ENCODE measurements at places on chromosomes 6 and 20.

DNA sequence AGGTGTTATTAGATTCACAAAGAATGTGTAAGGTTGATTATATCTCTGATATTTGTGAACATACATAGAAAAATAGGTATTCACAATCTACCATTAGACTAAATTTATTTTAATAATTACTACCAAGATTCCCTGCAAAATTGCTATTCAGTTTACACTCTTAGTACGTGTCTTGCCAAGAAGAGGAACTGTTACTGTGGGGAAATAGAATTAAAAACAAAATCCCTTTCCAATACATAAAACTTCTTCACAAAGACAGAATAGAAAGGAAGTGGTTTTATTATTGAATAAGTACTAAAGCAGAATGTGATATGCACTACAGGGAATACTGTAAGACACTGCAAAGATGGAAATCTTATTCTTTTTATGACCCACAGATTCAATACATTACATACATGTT lies 17.0 kb downstream of the RAB32 start:
- DNase-seq = no peak

- DNase-seq = no peak
These were observed 16.1 kb upstream of the STK38 start for GRCh38 chr6:36563237-36563927.

- DNase-seq = no peak
These were observed 4.7 kb downstream of the OR2B3 start for GRCh38 chr6:29082457-29082856.

- peak; percentile 86 for DNase-seq
These were observed 4.3 kb upstream of the CEBPB start for GRCh38 chr20:50186151-50186885.

- DNase-seq = no peak
These were observed 17.7 kb upstream of the RIPOR3 start for GRCh38 chr20:50708845-50709635.

- peak; percentile 79 for DNase-seq
These were observed 369.0 kb downstream of the THBS2 start for GRCh38 chr6:168884646-168885086.

DNA sequence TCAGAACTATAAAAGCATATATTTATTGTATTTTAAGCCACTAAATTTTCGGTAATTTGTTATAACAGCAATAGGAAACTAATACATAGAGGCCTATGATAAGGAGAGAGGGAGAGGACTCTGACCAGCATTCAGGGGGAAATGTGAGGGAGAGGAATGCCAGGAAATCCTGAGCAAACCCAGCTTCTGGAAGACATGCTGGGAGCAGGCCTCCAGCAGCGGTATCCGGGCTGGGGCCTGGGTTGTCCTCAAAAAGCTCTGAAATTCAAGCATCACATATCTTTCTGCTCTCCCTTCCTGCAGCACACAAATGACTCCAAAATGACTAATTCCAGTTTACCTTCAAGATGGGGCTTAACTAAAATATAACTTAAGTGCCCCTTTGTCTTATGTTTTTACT lies 33.4 kb upstream of the RIMS1 start:
- DNase-seq = no peak

DNA sequence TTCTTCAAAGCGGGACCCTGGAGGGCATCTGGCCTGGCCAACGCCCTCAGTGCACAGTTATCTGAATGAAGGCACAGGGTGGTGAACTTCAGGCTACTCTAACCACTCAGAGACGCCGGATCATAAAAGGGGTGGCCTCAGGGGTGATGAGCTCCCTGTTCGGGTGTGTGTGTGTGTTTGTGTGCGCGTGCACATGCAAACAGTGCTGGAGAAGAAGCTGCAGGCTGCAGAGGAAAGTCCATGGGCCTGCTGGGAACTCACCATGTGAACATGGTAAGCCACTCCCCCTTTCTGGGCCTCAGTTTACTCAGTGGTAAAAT lies 42.0 kb downstream of the KIAA1755 start:
- DNase-seq = no peak

DNA sequence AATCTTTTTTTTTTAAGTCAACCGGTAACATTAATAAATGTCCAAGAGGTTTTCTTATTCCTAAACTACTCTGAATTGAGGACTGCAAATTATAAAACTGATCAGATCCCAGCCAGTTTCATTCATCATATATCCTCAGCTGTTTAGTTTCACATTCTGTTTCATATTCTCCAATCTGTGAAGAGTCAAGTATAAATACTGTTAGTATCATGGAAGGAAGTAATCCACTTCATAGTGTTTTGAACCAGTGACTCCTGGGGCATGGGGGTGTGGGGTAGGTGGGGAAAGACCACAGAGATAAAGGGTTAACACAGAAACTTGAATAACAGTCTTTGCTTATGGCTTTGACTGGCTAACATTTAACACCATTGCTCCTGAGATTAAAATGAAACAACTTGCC lies 69.9 kb downstream of the FYN start:
- DNase-seq = no peak

DNA sequence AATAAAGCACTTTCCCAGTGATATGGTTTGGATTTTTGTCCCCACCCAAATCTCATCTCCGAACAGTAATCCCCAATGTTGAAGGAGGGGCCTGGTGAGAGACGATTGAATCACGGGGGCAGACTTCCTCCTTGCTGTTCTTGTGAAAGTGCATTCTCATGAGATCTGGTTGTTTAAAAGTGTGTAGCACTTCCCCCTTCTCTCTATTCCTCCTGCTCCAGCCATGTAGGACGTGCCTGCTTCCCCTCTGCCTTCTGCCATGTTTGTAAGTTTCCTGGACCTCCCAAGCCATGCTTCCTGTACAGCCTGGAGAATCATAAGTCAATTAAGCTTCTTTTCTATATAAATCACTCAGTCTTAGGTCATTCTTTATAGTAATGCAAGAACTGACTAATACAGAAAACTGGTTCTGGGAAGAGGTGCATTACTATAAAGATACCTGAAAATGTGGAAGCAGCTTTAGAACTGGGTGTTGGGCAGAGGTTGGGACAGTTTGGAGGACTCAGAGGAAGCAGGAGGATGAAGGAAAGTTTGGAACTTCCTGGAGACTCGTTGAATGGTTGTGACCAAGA lies 7.4 kb downstream of the EPM2A start:
- no peak for DNase-seq

DNA sequence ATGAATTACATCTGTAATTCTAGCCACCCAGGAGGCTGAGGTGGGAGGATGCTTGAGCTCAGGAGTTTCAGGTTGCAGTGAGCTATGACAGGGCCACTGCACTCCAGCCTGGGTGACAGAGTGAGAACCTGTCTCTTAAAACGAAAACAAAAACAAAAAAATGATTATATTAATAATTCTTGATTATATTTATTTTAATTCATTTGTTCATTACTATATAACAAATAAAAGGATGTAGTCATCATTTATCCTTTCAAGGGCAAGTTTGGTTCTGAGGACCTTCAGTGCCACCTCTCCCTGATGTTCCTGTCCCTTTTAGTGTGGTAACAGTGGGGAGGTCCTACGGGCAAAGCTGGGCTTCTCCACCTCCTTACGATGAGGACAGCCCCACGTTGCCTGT lies 167.1 kb upstream of the SCGN start:
- DNase-seq = peak; percentile 41

DNA sequence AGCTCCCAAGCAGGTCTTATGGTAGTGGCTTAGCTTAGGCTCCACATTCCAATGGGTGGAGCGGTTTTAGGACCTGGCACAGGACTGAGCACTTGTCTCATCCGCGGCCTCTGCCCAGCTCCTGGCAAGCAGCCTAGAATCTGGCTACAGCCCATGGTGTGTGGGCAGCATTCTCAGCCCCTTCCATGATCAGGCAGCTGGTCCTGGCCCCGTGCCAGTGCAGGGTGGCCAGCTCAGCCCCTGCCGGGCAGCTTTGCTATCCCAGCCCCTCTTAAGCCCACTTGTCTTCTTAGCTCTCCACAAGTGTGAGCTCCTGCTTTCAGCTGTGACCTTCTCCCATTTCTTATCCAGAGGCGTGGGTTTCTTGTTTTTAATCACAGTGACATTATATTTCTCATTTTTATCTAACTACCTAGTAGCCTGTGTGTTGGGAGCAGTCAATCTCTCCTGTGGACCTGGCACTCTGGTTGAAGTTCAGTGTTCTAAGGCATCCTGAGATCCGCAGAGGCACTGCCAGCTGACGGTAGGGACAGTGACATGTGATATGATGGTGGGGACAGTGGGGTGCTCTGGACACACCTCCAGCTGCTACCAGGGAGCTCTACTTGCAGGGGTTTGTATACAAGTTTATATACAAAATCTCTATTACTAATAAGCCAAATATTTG lies 119.9 kb upstream of the PRND start:
- DNase-seq = no peak

DNA sequence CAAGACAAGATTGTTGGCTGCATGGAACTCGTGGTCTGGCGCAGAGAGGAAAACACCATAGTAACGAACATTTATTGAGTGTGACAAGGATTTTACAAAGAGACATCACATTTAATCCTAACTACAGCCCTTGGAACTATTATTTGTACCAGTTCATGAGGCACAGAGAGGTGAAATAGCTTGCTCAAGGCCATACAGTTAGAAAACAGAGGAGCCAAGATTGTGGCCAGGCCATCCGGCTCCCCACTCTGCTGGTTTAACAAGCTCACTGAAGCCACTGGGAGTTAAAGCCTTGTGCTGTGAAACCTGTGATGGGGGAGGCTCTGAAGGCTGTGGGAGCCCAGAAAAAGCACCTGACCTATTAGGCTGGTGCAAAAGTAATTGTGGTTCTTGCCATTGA lies 74.9 kb upstream of the ZNFX1 start:
- DNase-seq = no peak

DNA sequence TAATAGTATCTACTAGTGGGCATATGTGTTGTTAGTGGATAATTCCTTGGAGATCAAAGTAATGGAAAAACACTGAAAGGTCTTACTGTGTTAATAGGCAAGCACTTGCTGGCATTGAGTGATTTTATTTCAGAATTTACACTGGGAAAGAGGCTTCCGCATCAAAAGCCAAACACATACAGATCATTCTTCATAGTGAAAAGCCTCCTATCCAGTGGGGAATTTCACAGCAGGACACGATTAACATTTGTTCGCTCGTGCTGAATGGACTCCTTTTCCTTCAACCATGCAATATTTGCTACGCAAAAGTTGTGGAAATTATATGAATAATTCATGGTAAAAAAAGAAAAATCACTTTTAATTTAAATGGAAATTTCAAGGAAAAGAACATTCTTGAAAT lies 26.4 kb downstream of the GABRR1 start:
- no peak for DNase-seq

DNA sequence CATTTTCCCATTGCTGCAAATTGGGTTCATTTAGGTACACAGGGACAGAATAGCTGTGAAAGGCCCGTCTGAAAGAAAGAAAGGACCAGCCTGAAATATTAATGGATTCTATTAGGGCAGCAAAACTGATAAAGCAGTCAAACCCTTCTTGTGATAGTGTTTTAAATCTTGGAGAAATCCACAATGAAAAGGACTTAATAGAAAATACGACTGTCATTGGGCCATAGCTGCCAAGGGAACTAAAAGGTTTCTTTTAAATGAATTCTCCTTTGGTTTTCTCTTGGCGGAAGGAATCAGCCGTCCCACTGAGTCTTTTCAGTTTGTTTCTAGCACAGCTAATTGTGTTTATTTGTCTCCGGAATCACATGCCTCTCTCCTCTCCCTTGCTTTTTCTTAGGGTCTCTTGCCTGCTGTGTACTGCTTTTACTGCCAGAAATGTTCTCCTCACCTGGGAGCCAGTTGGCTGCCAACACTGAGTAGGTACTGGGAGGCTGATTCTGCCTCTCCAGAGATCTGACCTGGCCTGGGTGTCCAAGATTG lies 11.3 kb downstream of the PAQR8 start:
- DNase-seq = no peak

GRCh38 chr6:154370545-154370944 lies 13.9 kb upstream of the IPCEF1 start:
- DNase-seq = peak; percentile 20

- DNase-seq = no peak
These were observed 102.7 kb downstream of the TSHZ2 start for GRCh38 chr20:53074811-53075314.

DNA sequence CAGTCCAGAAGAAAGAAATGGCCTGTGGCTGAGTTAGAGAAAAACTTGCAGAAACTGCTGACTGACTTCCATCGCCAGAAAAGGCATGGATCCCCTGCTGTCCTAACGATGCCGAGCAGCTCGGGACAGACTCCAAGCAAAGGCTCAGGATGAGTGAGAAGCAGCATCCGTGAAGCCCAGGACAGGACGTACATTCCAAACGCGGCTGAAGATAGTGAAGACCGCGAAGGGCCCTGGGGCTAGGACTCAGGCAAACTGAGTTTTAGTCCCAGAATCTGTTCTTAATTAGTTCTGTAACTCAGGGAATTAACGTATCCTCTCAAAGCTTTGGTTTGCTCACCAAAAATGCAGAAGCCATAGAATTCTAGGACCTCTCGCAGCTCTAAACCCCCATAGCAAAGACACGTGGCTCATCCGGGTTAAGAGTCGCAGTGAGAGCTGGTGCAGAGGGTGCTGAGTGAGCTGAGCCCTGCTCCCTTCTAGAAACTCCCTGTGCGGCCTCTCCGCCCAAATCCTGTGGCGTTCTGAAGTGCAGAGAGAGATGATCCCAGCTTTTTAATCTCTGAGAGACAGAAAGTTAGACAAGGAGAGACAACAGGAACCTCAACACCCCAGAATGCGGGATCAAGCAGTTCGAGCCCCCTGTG lies 132.9 kb upstream of the THBS2 start:
- no peak for DNase-seq

DNA sequence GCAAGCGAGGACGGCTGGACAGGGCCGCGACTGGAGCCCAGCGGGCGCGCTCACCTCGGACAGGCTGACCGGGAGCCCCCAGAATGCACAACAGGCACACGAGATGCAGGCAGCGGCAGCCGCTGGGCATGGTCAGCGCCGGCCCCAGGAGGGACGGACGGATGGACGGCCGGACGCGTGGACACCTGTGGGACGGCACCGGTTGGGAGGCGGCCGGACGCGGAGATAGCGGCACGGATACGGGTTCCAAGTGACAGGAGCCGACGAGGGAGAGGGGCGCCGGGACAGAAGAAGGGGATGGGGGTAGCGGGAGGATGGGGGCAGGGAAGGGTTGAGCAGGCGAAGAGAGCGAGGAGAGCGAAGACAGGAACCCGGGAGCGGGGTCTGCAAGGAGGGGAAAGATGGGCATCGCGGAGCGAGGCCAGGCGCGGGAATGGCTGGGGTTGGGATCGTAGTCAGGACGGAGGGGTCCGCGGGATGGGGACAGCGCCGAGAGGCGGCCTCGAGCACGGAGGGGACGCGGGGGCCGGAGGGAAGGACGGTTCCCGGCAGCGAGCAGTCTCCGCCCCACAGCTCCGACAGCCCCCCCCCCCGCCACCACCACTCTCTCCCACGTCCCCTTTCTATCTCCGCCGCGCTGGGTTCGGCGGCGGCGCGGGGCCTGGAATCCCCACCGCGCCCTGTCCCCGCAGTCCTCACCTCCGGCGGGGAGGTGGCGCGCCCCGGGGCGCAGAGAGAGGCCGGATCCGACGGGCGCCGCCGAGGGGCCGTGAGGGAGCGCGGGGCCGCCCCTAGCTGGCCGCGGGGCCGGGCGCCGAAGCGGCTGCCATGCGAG lies 435 bp downstream of the DLK2 start:
- DNase-seq = peak; percentile 87

DNA sequence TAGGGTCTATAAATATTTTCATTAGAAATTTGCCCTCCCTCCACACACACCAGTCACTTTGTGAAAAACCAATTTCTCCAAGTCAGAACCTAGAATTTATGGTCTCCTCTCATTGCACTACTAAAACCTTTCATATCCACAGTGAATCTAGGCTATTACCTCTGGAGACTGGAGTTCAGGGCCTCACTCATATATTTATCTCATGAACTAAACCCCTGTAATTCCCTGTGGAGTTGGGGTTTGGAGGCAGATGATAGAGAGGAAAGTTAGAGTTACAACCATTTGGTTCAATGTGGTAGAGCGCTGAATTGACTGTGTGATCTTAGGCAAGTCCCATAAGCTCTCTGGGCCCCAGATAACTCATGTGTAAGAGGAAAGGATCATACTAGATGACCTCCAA lies 18.2 kb upstream of the CEP85L start:
- DNase-seq = no peak

Data from NCI-H146 (cell line).